Mesenchymal stem cell (in vitro differentiated cells and primary cell): ENCODE measurements at places on chromosomes 1 and 21.

DNA sequence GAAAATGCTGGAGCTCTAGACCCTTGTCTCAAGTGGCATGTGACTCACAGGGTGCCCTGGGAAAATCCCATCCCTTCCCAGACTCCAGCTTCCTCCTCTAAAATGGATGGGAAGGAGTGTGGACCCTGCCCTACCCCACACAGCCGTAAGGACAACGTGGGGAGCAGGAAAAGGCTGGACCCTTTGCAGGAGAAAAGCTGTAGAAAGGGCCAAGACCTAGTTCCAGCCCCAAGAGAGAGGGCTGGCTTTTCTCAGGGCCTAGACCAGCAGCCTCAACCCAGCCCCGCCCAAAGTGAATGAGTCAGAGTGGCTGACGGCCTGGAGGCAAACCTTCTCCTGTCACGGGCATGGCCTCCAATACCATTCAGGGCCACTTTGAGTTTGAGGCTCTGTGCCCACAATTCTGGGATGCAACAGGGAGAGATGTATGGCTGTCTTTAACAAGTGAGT, 1.1 kb downstream of the LAMB3 start:
- peak; percentile 95 for DNase-seq

DNA sequence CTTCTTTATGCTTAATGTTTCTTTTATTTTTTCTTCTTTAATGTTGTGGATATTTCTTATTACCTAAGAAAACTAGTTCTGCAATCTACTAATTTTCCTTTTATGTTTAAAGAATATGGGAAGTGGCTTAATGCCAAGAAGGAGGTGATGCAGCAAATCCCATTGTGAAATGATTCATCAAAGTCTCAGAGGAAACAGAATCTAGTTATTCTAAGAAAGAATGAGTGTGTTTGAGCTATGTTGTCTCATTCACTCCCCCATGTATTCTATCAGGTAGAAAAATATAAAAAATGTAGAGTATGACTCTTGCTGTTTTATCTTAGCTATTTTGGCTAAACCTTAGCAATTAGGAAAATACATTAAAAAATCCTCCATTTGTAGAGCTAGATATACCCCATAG, 659.9 kb upstream of the RGS18 start:
- no peak for DNase-seq

GRCh38 chr1:233033361-233033760, 83.0 kb downstream of the NTPCR start:
- no peak for DNase-seq

GRCh38 chr1:44652445-44653106, 21.7 kb downstream of the TMEM53 start:
- DNase-seq = peak; percentile 70

DNA sequence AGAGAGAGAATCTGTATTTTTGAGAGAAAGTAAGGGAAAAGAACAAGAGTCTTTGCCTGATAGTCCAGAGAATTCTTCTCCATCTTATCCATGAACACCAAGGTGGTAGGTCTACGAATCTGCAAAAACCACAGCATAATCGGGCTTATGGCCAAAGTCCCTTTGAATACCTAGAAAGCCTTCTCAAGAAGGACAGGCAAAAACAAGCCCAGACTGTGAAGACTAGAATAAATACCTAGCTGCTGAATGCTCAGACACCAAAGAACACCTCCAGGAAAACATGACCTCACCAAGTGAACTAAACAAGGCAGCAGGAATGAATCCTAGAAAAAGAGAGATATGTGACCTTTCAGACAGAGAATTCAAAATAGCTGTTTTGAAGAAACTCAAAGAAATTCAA, 79.2 kb downstream of the HFM1 start:
- no peak for DNase-seq

DNA sequence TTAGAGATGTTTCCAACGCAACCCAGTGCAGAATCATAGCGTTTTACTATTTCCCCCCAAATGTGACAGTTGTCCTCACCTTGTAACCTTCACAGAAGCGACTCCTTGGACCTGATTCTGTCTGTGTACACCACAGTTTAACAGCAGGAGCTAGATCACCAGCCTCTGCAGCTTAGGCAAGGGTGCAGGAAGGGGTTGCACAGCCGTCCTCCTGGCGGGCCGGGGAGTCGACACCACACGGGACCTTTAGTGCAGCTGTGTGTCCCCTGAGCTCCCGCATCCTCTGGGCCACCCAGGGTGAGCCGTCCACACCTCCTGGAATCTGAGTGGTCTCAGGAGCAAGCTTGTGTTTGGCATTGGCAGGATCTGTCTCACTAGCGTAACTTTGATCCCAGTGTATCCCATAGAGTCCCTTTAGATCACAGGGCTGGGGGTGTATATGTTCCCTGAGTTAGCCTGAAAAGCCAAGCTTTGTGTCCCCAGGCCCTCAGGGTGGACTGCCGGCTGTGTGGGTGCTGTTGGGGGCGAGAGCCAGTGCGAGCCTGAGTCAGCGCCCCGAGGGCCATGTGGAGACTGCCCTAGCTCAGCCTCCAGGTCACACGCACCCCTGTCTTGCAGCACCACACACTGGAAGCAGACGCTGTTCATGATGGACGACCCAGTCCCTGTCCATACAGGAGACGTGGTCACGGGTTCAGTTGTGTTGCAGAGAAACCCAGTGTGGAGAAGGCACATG, 27.5 kb downstream of the PRMT2 start:
- DNase-seq = peak; percentile 13

GRCh38 chr1:29120367-29120766, 3.3 kb downstream of the TMEM200B start:
- DNase-seq = no peak

GRCh38 chr1:218711884-218712674, 366.9 kb downstream of the TGFB2 start:
- DNase-seq = no peak

DNA sequence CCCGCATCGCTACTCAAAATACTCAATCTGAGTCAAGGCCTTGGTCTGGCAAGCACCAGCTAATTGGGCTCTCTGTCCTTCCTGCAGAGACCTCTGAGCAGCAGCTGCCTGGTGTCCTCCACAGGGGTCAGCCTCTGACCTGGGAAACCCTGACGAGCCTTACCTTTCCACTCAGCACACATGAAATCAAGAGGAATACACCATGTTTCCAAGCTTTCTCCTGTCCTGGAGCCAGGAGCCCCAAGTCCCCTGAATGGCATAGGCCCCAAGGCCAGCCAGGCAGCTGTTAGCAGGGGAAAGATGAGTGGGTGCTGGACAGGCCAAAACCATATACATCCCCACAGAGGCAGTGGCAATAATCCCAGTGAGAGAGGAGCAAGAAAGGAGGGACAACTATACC, 27.2 kb upstream of the TSPEAR start:
- DNase-seq = no peak

DNA sequence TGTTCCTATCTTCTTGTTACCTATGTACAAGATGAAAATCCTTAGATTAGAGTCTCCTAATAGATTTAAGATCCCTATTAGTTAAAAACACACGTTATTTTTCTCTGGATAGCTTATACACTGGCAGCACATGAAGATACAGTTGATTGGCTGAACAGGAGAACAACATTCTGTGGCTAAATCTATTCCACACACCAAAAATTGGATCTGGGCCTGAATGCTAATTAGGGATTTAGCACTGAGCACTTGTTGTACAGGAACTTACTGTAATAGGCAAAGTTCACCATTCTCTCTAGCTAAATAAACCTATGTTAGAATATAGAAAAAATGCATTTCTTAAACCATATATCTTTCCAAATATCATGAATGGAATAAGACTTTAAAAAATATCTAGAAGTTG, 117.1 kb upstream of the PTGFR start:
- no peak for DNase-seq
